ENCODE measurements at places on chromosomes 12 and 14.
A peak's percentile ranks its signal among the peaks of the same experiment; 100 is the strongest.

GRCh38 chr12:60535363-60535762 lies 939.5 kb downstream of the SLC16A7 start:
- DNase-seq, result no peak

- no peak for DNase-seq
Observed at GRCh38 chr14:61756135-61756534, 6.1 kb upstream of the SNAPC1 start.

DNA sequence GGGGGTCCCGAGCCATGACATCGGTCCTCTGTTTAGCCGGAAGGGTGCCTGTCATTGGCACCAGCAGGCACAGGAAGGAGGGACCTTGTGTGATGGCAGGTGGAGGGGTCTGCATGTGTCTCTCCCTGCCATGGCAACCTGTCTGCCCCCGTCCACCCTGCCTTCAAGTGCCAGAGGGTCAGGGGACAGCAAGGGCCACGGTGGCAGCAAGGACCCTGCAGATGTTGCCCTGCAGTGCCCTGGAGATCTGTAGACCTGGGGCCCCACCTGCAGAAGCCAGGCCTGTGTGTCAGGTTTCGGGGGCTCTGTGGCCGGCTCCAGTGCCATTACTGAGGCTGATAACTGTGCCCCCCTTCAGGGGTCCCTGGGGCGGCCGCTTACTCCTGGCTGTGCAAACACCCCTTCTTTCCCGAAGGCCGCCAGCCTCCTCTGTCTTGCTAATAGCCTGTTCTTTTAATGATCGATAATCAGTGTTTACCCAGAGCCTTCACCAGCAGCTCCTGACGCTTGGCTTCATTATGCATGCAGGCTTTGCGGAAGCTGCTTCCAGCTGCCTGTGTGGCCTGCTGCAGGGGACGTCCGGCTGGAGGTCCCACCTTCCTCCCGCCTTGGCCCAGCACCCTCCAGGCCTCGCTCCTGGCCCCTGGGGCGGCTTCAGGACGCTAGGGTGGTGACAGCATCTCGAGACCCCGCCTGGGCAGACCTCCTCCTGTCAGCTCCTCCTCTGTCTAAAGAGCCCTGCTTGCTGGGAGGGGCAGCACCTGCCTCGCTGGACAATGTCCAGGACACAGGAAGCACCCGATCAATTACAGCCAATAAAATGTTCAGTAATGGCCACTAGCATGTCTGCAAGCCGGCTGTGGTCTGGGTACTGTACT lies 153.0 kb downstream of the KIF26A start:
- DNase-seq, result no peak

DNA sequence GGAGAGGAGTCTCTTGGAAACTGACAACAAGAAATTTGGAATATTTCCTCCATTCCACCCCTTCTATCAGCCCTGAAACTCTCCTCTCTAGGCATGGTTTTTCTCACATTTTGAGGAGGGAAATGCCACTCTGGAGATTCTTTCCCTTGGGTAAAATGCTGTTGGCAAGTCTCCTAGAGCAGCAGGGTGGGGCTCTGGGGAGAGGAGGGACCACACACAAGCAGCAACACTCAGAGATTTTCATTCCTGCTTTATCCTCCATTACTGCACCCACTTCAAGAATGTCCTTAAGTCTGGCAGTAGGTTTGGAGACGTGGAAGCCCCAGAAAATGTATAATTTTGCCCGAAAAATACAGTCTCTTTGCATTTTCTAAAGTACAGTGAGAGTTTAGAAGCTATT lies 130.8 kb upstream of the FLRT2 start:
- DNase-seq, result no peak

DNA sequence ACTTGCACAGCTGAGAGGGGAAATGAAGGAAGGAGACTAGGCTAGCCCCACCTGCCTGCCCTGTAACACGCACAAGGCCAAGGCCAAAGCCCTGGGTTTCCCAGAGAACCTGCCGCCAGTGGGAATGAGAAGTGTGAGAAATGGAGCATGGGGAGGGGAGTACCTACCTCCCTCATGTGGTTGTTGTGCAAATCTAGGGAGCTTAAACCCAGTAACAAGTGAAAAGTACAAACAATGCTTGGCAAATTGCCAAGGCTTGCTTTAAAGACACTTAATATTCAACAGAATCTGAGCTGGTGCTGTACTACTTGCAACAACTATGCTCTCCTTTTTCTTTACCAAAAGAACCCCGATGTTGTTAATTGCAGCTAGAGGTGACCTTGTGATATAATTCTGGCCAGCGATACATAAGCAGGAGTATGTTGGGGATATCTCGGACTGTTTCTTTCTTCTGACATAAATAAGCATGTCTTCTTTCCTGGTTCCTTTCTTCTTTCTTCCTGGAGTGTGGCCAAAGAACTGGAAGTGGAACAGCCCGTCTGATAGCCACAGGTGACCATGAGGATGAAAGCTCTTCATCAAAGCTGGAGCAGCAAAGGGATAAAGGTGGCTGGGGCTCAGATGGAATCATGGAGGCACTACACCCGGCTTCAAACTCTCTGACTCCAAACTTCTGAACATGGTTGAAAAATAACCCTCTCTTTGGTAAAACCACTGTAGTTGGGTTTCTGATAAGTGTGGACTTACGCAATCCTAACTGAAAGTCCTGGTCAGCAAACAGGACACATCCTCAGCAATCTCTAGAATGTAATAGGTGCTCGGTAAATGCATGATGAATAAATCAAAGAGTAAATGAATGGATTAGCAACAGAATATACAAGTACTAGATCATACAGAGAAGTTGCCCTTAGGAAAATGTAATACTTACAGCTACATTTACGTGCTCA lies 207.9 kb downstream of the NUAK1 start:
- no peak for DNase-seq

GRCh38 chr12:47079981-47080724 lies 394 bp upstream of the AMIGO2 start:
- peak; percentile 33 for DNase-seq

- DNase-seq, result no peak
Observed at GRCh38 chr14:53622447-53622846, 334.2 kb downstream of the BMP4 start.

GRCh38 chr14:95645389-95645996 lies 40.7 kb upstream of the TCL1B start:
- DNase-seq, result no peak

DNA sequence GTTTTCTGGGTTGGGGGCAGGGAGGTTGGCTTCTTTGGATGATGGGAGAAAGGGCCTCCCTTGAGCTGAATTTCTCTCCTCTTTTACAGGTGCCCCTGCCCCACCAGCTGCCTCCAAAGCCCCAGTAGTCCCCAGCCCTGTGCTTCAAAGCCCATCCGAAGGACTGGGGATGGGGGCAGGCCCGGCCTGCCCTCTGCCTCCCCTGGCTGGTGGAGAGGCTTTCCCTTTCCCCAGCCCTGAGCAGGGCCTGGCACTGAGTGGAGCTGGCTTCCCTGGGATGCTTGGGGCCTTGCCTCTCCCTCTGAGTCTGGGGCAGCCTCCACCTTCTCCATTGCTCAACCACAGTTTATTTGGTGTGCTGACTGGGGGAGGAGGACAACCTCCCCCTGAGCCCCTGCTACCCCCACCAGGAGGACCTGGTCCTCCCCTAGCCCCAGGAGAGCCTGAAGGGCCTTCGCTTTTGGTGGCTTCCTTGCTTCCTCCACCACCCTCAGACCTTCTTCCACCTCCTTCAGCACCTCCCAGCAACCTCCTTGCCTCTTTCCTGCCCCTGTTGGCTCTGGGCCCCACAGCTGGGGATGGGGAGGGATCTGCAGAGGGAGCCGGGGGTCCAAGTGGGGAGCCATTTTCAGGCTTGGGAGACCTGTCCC lies 4.0 kb downstream of the MBD6 start:
- DNase-seq, result no peak

GRCh38 chr12:116332705-116333380 lies 55.4 kb upstream of the MED13L start:
- DNase-seq, result no peak

DNA sequence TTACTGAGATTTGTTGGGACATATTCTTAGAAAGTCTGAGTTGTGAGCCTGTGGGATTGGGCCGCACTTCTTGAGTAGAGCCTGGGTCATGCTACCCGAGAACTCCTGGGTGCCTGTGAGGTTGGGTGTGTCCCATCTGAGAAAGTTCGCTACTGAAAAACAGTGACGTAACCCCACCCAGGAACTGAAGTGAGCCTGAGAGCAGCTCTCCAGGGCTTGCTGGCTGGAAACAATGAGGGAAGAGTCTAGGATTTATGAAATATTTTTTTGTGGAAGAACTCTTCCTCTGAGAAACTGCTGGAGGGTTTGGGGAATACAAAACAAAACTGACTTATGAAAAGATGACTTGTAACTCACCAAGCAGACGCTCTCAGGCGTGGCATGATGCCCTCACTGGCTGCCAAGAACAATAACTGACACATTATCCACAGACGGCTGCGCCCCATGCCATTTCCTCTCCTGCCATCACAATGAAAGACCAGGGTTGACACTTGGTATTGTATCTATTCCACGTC lies 69.2 kb downstream of the RASSF3 start:
- DNase-seq, result peak; percentile 85

GRCh38 chr14:20454516-20455354 lies at the start of the genes APEX1 and OSGEP:
APEX1 (plus strand) TSS chr14:20455226; CDS start chr14:20455646, 420 bp downstream.
OSGEP (minus strand) TSS chr14:20454812; CDS start chr14:20454683, 129 bp downstream.
- peak; percentile 99 for DNase-seq

All from CD4-positive, alpha-beta T cell treated with Interleukin-2 at 100 ng/mL for 4 hours (primary cell).